ENCODE measurements at places on chromosomes 3 and 15.

GRCh38 chr15:89416339-89417183 is 79.8 kb downstream of the RHCG start:
- DNase-seq = peak; percentile 37

GRCh38 chr3:34868935-34869334 is 770.4 kb upstream of the ARPP21 start:
- no peak for DNase-seq

DNA sequence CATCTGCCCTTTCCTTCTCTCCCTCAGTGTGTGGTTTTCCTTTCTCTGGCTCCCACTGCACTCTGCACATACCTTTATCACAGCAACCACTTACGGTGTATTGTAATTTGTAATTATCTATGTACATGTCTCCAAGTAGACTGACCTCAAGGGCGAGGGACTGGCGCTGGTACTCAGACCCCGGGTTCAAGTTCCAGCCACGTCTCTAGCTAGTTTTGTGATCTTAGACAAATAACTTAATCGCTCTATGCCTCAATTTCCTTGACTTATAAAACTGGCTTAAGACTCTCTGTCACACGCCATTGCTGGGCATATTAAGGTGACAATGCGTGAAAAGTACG is 607 bp upstream of the SENP2 start:
- peak; percentile 39 for DNase-seq

DNA sequence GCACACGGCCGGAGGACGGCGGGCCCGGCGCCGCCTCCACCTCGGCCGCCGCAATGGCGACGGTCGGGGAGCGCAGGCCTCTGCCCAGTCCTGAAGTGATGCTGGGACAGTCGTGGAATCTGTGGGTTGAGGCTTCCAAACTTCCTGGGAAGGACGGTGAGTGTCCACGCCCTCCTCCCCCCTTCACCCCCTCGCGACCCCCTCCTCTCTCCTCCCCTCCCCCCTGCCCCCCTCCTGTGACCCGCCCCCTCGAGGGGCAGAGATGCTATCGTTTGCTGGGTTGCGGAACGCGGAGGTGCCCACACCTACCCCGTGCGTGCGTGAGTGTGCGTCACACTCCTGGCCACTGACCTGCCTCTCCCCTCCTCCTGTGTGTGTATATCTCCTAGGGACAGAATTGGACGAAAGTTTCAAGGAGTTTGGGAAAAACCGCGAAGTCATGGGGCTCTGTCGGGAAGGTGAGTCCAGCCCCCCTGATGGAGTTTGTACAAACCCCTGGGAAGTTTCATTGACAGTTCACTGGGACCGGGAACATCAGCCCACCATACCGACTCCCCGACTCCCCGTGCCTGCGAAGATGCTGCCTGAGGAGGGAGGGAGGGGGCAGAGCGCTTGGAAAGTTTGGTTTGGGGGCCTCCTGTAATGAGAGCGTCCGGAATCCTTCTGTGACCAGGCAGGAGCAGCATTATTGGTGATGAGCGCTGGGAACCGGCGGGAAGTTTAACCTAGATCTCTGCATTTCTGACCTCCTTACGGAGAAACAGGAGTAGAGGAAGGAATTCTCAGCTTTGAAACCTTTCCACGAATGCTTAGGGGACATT is 795 bp upstream of the SCAANT1 start:
- DNase-seq = no peak

DNA sequence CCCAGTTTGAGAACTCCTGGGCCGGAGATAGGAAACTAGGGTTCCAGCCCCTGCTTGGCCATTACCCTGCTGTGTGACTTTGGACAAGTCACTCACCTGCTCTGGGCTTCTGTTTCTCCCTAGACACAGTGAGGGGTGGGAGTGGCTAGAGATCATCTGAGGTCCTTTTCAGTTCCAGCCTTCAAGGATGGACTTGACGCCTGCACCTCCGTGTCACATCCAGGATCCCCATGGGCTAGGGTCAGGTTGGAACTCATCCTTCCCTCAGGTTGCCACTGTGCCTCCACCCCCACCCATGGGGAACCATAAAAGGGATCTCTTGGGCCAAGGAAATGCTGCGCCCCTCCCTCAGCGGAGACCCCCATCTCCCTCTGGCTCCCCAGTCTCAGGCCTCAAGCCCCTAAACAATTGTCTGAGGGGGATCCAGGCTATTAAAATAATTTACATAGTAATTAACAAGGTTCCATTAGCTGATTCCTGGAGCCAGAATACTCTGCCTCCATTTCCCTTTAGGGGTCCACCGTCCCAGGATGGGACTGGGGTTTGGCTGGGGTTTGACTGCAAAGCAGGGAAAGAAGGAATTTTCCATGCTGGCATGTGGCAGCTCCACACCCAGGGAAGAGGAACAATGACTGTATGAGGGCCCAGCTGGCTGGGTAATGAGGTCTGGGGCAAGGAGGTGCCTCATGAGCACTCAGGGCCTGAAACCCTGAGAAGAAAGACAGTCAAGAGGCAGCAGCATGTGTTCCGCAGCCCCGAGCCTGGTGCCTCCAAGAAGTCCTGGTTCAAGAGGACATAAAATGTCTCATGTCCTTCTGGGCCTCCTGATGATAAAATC is 177.7 kb downstream of the SMAD6 start:
- no peak for DNase-seq

- DNase-seq = no peak
Measured at GRCh38 chr15:52308446-52309153, 13.0 kb upstream of the MYO5C start.

DNA sequence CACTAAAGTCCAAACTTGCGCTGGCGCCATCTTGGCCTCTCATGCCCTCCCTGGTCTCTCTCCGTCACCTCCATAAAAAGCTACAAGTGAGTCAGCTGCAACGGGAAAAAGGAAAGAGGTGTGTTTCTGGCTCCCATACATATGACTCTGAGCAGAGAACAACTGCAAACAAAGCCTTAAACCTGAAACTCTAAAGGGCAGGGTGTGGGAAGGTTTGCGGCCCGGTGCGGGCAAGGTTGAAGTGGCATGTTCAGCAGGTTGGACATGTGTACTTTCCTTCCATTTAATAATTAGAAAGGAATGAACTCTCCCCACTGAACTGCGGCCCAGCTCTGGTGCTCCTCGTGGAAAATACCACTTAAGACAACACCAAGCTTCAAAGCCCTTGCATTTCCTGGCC is 59.0 kb upstream of the PPARG start:
- no peak for DNase-seq

All from NCI-H1930 (cell line).